ENCODE measurements at places on chromosomes 7 and 10. TPM values are rescaled to one million over a fixed set of nuclear protein-coding genes. Genes with fewer than 3 reads are reported as not detected.

The RAMP3 gene
- total RNA-seq = 0.62 TPM

DNA sequence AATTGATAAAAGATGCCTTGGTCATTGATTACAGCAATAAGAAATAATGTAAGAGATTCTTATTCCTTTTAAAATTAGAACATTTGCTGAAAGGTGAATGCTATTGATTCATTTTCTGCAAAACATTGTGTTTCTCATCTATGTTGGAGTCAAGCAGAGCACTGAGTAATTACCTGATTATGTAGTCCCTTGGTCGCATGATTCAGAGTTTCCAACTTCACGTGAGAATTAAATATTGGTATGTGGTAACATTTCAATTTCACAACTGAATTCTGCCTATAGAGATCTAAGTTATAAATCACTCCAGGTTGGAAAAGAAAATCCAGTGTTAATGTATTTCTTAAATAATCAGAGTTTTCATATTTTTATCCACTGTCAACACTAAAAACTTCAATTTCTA lies 701.4 kb downstream of the PHTF2 start:
- DNase-seq = no peak

DNA sequence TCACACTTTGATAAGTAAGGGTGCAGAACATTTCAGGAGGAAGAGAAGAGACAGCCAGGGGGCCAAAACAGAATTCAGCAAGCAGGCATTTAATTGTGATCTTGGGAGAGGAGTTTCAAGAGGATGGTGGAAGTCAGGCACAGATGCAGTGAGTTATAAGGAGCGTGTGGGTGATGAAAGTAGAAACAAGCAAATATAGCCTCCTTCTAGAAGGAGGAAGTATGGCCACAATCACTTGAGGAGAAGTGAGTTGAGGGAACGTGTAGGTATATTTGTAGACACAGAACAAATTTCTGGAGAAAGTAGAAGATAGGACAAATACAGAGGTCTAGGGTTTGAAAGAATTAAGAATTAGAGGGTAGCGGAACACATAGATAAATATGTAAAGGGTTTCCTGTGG lies 165.8 kb downstream of the CACNB2 start:
- DNase-seq = no peak

GRCh38 chr7:12110425-12110824 lies 100.7 kb upstream of the TMEM106B start:
- no peak for DNase-seq
